Muscle of back (tissue), 13 donors: ENCODE measurements at places on chromosomes 16 and 17. TPM values are rescaled to one million over a fixed set of nuclear protein-coding genes. Genes with fewer than 3 reads are reported as not detected.

DNA sequence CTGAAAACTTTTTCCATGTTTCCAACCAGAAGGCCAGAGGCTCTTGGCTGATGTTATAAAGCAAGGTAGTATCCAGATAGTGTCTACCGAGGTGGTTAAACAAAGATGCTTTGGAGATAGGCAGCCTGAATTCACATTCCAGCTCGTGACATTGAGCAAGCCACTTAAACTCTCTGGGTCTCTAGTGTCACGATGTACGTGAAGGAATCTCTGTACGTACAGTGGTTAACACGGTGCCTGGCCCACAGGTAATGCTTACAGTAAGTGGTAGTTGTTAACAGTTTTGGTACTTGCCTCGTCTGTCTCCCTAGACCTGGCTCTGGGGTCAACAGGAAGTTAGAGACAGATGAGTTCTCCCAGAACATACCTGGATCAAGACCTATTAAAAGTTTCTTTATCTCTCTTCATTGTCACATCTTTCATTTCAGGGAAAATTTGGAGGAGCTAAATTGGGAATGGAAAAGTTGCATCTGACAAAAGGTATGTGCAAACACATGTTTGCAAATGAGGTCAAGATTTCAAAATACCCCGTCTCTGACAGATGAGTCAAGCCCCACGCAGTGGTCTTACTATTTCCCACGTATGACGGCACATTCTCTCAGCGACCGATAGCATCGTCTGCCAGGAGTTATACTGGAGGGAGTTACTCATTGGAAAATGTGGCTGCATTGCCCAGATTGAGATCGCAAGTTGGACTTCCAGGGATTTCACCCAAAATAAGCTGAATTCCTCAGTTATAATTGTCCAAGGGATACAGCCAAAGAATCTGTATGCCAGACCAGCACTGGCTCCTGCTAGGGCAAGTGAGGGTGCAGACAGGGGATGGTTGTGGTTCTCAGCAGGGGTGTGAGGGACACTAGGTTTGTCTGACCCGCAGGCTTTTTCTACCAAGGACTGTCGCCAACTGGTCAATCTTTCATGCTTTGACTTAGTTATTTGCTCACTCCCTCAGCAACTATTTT lies 18.9 kb upstream of the MYH10 start:
- DNase-seq = peak; percentile 70

- no peak for DNase-seq
These were observed 7.4 kb upstream of the MEAK7 start for GRCh38 chr16:84511831-84512230.

DNA sequence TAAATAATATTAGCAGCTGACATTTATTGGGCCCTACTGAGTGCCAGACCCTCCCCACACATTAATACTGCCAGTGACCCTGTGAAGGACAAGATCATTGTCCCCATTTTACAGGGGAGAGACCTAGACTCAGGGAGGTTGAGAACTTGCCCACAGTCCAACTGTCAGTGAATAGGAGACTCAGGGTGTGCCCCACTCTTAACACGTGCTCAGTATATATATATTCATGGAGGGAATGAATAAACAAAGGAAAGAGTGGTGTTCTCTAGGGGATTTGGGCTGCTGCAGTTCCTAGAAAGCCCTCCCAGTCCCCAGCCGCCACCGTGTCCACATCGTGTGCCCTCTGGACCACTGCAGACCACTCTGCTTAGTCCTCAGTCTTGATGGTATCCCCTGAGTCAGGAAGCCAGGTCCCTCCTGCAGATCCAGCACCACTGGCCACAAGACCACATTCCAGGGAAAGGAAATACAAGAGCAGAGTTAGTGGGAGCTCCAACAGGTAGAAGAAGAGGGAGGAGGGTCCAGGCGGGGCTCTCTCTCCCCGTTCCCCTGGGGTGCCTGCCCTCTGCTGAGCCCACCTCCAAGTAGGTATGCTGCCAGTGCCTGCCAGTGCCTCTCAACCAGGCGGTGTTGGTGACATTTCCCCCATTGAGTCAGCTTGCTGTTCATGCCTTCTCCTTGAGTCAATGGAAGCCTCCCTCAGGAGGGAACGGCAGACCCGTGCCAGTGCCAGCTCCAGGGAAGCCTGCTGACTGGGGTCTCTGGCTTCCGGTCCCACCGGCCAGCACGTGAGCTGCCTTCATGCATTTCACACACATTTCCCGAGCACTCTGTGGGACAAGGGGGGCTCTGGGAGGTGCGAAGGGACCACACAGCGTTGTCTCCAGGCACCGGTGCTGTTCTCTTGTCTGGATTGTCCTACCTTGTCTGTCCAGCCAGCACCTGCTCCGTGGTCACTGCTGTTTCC lies 75.6 kb downstream of the GNAO1 start:
- no peak for DNase-seq

DPEP3 gene
- not detected for polyA plus RNA-seq

CCR7 gene
- 0.27 TPM for polyA plus RNA-seq

WNT3 gene
- 2.2 TPM for polyA plus RNA-seq

DNA sequence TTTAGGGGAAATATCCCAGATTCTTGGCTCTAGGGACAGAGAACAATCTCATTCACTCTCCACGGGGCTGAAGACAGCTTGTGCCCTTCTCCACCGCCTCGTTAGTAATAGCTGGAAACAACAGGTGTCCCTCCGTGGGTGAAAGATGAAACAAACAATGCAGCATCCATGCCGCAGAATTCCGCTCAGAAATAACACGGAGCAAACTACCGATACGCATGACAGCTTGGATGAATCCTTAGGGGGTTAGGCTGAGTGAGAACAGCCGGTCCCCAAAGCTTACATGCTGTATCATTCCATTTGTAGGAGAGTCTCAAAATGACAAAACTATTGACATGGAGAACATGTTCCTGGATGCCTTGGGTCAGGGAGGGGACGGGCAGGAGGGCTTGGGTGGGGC lies 29.4 kb upstream of the CACNG1 start:
- no peak for DNase-seq

GRCh38 chr16:30567160-30567990 lies 4.1 kb downstream of the ZNF688 start:
- DNase-seq = no peak

DNA sequence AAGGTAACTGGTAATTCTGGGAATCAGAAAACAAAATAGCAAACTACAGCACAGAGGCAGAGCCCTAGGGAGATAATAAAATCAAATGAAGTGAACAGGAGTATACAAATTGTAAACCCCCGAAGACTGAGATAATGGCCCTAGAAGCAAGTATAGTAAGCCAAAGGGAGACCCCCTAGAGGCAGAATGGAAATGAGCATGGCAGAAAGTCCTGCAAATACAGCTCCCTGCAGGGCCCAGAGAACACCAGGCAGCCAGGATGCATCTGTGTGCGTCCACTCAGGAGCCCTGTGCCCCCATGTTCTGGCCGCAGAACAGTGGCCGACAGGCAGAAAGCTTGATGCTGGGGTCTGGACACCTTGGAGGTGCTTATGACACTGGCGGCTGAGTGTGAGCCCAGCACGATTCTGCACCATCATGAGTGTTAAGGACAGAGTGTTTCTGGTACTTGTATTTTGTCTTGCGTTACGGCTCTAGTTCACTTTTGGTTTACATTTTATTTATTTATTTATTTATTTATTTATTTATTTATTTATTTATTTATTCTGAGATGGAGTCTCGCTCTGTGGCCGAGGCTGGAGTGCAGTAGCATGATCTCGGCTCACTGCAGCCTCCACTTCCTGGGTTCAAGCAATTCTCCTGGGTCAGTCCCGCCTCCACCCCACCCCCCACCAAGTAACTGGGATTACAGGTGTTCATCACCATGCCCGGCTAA lies 48.7 kb downstream of the RGS9 start:
- DNase-seq = no peak

DNA sequence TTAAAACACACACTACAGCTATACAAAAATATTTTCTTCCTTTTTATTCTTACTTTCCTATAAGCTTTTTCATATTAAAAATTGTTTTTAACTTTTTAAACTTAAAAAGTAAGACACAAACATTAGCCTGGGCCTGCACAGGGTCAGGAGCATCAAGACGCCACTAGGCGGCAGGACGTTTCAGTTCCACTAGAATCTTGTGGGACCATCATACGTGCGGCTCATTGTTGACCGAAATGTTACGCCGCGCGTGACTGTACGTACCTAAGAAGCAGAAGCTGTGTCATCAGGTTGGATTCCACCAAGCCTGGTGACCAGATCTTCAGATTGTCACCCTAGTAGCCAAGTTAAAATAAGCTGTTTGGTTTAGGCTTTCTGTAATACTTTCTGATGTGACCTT lies 47.1 kb downstream of the USP10 start:
- no peak for DNase-seq

- DNase-seq = no peak
These were observed 40.5 kb downstream of the LYRM1 start for GRCh38 chr16:20940871-20941635.

PITPNC1 gene
- polyA plus RNA-seq = 11.1 TPM

NPIPB13 gene
- polyA plus RNA-seq = 23.6 TPM

DNA sequence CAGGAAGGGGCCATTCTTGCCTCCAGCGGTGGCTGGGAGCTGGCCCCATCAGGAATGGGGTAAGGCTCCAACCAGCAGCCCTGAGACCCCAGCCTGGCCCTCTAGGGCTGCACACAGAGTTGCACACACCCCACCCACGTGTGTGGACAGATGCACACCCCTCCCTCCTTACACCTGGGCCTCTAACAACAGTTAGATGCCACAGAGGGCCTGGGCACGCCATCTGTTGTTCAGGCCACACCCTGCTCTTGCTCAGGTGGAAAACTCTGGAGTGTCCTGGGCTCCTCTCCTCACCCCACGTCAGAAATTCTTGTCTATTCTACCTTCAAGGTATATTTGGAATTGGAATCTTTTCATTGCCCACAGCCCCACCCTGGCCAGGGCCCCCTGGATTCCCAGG lies 13.3 kb upstream of the RAI1 start:
- no peak for DNase-seq

GRCh38 chr16:17529982-17530760 lies 59.4 kb upstream of the XYLT1 start:
- no peak for DNase-seq

DNA sequence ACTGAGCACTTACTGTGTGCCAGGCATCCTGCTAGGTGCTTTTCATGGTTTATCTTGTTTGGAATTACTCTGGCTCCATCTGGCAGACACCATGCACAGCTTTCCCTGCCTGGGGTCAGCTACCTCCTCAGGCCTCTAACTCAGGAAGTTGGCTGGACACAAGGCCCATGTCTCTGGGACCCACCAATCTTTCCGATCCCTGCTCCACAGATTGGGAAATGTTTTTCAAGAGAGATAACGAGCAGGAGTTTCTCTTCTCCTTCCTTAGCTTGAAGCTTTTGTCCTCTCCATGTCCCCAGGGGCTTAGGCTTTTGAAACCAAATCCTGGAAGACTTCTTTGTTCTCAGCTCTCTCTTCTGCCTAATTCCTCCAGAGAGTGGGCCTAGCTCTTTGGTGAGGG lies 11.5 kb upstream of the ELAC2 start:
- no peak for DNase-seq

DNA sequence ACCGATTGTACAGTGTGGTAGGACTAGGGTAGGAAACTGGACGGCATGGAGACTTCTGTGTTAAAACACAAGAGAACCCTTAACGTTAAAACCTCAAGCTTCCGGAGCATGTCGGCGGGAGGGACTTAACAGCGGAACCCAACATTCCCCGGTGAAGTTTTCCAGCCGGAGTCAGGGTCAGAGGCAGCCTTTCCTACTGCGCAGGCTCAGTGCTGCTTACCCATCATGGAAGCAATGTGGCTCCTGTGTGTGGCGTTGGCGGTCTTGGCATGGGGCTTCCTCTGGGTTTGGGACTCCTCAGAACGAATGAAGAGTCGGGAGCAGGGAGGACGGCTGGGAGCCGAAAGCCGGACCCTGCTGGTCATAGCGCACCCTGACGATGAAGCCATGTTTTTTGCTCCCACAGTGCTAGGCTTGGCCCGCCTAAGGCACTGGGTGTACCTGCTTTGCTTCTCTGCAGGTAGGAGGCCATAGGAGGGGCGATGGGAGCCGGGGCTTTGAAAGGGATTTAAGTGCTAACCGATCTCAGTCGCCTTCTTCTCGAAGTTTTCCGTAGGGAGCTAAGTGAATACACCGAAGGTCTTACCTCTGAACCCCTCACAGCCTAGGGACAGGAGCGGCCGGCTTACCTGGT lies at the start of gene PIGL:
Gene PIGL, plus strand, starts transcription at position 209 of the 634 bp plus-strand sequence. Its CDS starts 17 bp downstream, at position 226.
- DNase-seq = peak; percentile 97

ADAM11 gene
- polyA plus RNA-seq = 2.1 TPM

DNA sequence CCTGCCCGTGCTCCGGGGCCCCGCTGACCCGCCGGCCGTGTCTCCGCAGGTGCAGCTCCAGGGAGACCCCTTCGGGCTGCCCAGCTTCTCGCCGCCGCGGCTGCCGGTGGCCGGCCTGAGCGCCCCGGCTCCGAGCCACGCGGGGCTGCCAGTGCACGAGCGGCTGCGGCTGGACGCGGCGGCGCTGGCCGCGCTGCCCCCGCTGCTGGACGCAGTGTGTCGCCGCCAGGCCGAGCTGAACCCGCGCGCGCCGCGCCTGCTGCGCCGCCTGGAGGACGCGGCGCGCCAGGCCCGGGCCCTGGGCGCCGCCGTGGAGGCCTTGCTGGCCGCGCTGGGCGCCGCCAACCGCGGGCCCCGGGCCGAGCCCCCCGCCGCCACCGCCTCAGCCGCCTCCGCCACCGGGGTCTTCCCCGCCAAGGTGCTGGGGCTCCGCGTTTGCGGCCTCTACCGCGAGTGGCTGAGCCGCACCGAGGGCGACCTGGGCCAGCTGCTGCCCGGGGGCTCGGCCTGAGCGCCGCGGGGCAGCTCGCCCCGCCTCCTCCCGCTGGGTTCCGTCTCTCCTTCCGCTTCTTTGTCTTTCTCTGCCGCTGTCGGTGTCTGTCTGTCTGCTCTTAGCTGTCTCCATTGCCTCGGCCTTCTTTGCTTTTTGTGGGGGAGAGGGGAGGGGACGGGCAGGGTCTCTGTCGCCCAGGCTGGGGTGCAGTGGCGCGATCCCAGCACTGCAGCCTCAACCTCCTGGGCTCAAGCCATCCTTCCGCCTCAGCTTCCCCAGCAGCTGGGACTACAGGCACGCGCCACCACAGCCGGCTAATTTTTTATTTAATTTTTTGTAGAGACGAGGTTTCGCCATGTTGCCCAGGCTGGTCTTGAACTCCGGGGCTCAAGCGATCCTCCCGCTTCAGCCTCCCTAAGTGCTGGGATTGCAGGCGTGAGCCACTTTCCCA lies 5.9 kb downstream of the CTF1 start:
- peak; percentile 85 for DNase-seq

GRCh38 chr16:54817940-54818574 lies 112.6 kb upstream of the IRX5 start:
- no peak for DNase-seq

DNA sequence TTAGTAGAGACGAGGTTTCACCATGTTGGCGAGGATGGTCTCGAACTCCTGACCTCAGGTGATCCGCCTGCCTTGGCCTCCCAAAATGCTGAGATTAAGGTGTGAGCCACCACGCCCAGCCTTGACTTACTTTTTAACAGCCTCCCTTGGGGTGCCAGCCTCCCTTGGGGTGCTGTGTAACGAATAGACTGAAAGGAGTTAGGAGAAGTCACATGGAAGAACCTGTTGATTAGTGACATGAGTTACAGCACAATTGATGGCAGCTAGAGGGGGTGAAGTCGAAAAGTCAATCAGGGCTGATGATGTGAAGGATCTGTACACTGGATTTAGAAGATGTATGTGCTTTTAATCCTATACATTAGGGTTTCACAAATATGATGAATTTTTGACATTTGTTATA lies 39.4 kb upstream of the CDR2 start:
- DNase-seq = no peak

MATCAP1 gene
- 17.6 TPM for polyA plus RNA-seq
